ENCODE measurements at places on chromosomes 6 and 20.

- DNase-seq: no peak
These were observed 27.3 kb downstream of the GMPR start for GRCh38 chr6:16265351-16266341.

DNA sequence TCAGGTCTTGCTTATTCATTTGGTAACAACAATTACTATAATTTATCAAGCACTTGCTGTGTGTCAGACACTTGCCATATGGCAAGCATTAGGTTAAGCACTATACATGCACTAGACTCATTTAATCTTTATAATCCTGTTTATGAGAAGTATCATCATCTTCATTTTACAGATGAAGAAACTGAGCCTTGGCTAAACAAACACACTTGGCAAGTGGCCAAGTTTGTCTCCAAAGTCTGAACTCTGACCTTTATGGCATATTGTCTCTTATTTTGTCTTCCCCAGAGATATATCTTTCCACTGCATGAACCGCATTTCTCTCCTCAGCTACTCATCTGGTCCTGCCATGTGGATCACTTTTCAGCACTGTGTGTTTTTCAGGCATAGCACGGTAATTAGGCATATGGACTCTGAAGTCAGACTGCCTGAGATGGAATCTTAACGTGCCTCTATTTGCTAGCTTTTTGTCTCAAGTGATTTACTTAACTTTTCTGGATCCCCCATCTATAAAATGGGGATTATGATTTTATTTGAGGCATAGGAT is 4.7 kb downstream of the ADGRF5 start:
- DNase-seq: no peak

DNA sequence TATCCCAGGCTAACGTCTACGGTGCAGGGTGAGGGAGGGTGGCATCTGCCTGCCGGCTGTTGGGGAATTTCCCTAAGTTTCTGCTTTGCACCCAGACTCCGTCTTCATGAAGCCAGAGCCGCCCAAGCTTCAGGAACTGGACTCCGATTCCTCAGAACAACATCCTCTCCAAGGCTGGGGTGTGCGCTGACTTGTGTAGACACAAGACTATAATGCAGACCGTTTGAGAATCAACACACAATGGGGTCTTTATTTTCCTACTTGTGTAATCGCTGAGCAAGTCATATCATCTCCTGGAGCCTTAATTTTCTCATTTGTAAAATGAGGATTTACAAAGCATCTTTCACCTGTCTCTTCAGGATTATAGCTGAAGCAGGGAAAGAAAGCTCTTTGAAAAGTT is 160.5 kb upstream of the AGPAT4 start:
- no peak for DNase-seq

- no peak for DNase-seq
These were observed 110.6 kb upstream of the GLP1R start for GRCh38 chr6:38937839-38938613.

DNA sequence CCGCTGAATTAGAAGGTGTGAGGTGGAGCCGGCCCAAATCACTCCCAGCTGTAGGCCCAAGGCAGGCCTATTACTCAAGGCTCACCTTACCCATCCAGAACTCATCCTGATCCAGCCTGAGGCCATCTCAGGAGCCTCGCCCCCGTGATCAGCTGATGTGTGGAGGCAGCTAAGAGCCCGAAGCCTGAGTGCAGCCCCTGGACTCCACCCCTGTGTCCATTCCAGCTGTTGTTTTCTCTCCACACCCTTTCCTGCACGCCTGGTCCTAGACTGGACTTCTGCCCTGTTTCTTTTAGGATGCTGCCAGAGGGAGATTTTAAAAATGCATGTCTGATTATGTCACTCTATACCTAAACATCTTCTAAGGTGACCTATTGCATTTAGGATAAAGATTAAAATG is 124.7 kb upstream of the SUPT3H start:
- no peak for DNase-seq

GRCh38 chr20:12965212-12965869 is 43.4 kb upstream of the SPTLC3 start:
- DNase-seq: no peak

GRCh38 chr6:111523484-111524167 is 40.6 kb upstream of the REV3L start:
- no peak for DNase-seq

DNA sequence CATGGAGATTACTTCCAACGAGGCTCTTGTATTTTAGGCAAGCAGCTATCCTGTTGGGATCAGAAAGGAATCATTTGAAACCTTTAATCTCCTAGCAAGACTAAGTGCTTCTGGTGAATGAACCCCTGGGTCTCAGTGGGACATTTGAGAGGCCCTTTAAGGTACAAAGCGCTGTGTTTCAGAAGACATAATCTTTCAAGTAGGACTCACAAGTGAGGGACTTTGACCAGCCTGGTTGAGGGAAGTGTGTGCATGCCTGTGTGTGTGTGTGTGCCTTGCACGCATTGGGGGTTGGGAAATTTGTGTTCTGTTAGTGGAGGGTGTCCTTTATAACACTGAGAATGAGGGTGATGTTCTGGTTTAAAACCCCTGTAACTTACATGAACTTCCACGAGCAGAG is 64.4 kb upstream of the KCNG1 start:
- DNase-seq: no peak

GRCh38 chr6:38354037-38354381 is 285.7 kb downstream of the BTBD9 start:
- DNase-seq: no peak

GRCh38 chr20:12077875-12078274 is 160.2 kb downstream of the BTBD3 start:
- no peak for DNase-seq

All from CD4-positive, alpha-beta T cell treated with Interleukin-6 at 100 ng/mL for 8 hours (primary cell).